ENCODE measurements at places on chromosomes 5 and 9.

DNA sequence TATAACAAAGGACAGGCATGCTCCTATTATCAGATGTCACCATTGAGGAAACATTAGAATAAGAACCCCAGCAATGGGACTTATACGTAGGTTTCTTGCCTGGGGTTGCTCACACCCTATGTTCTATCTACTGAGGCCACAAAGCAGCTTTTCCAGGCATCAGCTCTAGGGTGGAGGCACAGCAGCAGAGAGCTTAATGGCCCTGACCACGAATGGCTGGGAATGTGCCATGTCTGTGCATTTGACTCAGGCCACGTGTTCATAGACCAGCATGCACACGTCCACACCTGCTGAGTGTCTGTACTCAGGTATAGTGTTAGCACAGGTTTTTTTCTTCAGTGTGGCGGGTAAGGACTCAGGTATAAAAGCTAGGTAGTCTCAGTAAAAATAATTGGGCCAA, 129.4 kb downstream of the AOPEP start:
- no peak for DNase-seq

DNA sequence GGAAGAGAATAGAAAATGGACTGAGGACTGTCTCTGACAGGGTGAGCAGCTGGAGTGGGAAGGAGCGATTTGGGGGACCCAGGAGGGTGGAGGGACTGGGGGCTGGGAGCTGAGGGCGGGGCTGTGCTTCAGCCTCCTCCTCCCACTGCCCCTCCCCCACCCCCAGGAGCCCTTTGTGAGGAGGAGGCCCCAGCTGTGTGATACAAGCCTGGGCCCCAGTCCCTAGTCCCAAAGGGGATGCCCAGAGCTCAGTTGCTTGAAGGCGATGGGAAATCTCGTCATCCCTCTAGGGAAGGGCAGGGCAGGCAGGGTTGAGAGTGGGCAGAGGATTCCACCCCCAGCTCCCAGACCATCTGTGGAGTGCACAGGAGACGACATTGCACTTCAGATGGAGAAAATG, at the start of gene SPATA31E1:
Gene SPATA31E1, plus strand, starts transcription at position 251 of the 400 bp plus-strand sequence. Its CDS starts 15 bp downstream, at position 266.
- DNase-seq: no peak

DNA sequence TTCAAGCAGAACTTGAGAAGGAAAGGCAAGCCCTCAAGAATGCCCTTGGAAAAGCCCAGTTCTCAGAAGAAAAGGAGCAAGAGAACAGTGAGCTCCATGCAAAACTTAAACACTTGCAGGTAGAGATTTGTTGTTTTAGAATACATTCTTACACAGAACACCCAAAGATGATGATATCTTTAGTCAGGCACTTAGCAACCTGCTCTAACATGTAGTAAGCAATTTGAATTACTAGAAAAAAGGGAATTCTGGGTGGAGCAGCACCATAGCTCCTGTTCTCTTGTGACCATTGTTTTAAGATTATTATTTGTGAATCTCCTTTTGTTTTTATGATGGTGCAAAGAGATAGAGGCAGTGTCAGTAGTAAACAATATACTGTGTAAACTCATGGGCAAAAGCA, 63.1 kb downstream of the RAB14 start:
- no peak for DNase-seq

GRCh38 chr9:69295872-69296552, 29.0 kb upstream of the ENTREP1 start:
- DNase-seq: no peak

- no peak for DNase-seq
Observed at GRCh38 chr9:135609366-135609955, 29.9 kb downstream of the GLT6D1 start.

GRCh38 chr9:131309530-131310276, 20.2 kb downstream of the PLPP7 start:
- DNase-seq: no peak

GRCh38 chr9:82600536-82601292, 462.2 kb downstream of the RASEF start:
- no peak for DNase-seq

- no peak for DNase-seq
Observed at GRCh38 chr9:99051406-99051805, 53.5 kb upstream of the TGFBR1 start.

- DNase-seq: no peak
Observed at GRCh38 chr9:84216151-84216550, 124.4 kb downstream of the SLC28A3 start.

DNA sequence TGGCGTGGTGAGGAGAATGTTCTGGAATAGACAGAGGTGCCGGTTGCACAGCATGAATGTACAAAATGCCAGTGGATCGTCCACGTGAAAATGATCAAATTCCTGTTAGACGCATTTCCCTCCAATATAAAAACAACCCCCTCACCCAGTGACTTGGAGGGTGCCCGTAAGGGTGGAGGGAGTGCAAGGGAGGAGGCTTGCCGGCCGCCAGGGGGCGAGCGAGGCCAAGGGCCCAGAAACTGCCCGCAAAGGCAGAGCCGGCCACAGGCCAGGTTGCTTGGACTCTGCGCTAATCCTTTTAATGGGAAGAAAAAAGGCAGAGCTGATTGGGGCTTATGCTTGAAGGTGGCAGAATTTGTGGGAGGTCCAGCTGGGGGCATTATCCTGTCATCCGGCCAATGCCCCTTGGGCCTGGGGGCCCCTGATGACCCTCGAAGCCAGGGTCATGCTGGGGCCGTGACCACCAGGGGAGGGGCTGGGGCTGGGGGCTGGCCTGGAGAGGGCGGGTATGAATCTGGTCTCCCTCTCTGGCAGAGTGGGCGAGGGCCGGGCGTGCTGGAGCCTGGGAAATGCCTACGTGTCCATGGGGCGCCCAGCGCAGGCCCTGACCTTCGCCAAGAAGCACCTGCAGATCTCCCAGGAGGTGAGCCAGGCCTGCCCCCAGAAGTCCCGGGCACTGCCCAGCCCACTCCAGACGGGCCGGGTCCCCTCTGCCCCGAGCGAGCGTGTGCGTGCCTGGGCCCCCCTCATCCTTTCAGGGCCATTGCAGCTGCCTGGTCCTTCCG, 12.0 kb downstream of the GPSM1 start:
- peak; percentile 62 for DNase-seq

DNA sequence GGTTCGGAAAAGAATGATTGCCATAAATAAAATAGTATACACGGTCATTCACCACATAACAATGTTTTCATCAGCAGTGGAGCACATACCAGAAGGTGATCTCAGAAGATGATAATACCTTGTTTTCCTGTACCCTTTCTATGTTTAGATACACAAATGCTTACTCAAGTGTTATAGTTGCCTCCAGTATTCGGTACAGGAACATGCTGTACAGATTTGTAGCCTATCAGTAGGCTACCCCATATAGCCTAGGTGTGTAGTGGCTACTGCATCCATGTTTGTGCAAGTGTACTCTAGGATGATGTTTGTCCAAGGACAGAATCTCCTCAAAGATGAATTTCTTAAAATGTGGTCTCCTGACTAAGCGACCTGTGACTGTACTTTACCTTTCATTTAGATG, 59.2 kb downstream of the ICE1 start:
- no peak for DNase-seq

DNA sequence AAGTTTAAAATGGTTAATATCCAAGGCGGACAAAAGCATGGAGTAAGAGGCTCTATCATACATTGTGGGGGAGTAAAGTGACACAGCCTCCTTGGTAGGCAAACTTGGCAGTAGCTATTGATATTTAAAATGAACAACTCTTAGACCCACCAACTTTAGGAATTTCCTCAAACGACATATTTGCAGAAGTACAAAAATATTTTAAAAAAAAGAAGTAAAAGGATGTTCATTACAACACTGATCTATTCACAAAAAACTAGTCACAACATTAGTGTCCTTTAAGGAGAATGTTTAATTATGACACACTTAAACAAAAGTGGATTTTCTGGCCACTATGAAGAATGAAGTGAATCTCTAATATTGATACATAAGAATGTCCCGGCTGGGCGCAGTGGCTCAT, 1.7 kb downstream of the ALG2 start:
- no peak for DNase-seq

- DNase-seq: no peak
Observed at GRCh38 chr5:134479839-134480238, 45.6 kb upstream of the JADE2 start.

- no peak for DNase-seq
Observed at GRCh38 chr9:76321195-76321828, 72.9 kb downstream of the RFK start.

DNA sequence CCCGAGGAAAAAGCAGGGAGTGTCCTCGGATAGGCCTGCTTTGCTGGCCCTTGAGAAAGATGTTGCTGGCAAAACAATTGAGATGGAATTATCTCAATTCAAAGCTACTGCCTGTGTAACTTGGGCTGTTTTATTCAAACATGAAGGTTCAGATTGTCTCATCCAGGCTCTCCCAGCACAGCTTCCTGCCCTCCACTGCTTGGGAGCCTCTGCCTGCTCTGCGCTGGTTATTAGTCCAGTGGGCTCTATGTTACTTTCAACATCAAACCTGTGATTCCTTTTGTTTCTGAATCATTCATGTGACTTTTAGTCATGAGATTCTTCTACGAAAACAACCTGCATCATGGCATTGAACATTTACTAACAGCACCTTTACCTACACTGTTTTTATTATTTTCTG, 123.2 kb downstream of the SNCAIP start:
- DNase-seq: no peak

- no peak for DNase-seq
Observed at GRCh38 chr5:119353686-119354366, 2.0 kb upstream of the TNFAIP8 start.

DNA sequence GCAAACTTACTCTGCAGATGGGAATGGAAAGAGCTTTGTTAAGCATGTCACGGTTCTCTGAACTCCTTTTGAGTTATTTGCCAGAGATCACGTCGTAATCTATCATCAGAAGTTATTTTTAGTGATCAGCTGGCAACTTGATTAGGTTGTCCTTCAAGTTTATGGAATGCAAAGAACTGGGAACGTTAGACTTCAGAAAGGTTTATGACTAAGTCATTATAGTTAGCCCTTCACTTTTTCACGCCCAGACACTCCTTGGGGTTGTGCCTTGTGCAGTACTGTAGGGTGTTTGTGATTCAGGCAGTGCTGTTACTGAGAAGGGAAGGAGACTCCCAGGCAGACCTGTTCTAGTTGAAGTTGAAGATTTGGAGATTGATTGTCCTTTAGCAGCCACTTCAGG, 26.8 kb upstream of the PHF2 start:
- no peak for DNase-seq

GRCh38 chr5:68254810-68255209, 39.3 kb downstream of the PIK3R1 start:
- DNase-seq: no peak

- DNase-seq: no peak
Observed at GRCh38 chr5:53469946-53470687, 10.3 kb upstream of the FST start.

GRCh38 chr5:178546675-178547033, 43.5 kb downstream of the COL23A1 start:
- no peak for DNase-seq

DNA sequence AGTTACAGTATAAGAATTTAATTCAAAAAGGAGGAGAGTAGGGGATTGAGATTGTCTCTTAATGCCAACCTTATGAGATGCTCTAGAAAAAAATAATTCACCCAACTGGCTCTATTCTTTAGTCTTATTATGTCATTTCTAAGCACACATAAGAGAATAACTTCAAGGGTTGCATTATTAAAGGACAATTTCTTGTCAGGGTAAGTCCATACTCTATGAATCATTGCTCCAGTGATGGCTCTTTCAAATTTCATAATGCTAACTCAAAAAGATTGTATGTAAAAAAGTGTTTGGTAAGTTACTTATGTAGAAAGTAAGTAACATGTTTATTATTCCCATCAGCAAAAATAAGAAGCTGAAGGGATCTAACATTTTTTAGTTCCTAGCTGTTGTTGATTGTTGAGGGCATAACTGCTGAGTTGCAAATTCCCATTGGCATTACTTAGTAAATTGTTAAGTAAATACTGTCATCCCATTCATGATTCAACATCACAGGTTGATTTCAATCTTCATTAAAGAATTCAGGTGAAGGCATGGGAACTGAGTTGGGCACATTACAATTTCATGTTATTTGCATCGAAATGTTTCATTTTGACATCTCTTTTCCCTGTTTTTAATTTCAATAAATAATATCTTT, 28.6 kb downstream of the ALDH1A1 start:
- no peak for DNase-seq

GRCh38 chr5:45696206-45696836, at the start of gene HCN1:
Gene HCN1, minus strand, starts transcription at chr5:45696380.
- DNase-seq: peak; percentile 64
